ENCODE measurements at places on chromosomes 6 and 20.

DNA sequence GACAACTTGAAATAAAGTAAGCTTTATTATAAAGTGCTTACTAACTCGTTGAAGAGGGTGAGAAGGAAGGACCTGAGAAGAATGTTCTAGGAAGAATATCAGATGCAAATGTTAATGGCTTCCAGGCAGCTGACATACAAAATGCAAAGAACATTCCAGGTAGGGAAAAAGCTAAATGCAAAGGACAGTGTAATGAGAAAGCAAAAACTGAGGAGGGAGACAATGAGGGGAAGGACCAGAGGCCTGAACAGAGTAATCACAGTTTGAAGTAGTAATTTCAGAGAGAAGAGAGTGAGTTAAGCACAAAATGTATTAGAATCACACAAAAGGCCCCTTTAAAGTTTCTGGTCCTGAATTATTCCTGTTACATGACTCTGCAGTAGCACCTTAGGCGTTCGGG, 81.3 kb downstream of the HMGCLL1 start:
- DNase-seq: no peak

DNA sequence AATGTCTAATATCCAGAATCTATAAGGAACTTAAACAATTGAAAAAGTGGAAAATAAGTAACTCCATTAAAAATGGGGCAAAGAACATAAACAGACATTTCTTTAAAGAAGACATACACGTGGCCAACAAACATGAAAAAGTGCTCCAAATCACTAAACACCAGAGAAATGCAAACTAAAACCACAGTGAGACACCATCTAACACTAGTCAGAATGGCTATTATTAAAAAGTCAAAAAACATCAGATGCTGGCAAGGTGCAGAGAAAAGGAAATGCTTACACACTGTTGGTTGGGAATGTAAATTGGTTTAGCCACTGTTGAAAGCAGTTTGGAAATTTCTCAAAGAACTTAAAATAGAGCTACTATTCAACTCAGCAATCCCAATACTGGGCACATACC, 169.2 kb upstream of the MANEA start:
- no peak for DNase-seq

DNA sequence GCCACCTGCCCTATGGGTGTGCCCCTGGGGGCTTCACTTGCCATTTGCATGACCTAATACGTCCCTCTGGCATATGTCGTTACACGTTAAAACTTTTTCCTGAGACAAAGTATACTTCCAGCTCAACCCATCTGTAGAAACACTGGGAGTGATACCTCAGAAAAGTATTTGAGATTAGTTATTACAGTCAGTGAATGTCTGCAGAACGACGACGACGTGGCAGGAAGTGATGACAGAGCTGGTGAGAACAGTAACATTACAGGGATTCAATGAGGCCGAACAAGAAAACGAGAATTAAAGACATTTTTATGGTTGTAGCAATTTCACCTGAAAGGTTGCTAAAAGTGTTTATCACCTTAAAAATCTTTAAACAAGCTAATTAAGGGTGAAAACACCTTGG, 40.2 kb downstream of the SASH1 start:
- no peak for DNase-seq

- no peak for DNase-seq
These were observed 58.7 kb upstream of the CD93 start for GRCh38 chr20:23144856-23145255.

DNA sequence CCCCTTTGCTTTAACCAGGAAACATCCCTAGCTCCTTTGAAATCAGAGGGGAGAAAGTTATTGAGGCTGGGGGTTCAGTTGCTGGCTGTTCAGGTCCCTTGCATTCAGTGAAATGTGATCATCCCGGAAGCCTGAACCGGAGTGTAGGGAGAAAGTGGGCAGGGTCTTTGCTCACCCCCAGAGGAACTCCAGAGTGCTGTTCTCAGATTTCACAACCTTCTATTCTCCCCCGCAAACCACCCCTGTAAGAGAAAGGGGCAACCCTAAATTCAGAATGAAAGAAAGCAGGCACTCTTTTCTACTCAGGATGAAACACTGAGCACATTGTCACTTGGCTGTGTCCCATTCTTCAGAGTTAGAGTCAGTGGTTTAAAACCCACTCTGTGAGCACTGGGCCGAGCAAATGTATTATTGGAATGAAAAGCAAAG, 139.8 kb downstream of the KHDC1L start:
- no peak for DNase-seq

GRCh38 chr6:31639449-31639861, 13.0 kb downstream of the BAG6 start:
- no peak for DNase-seq

All from stimulated activated CD8-positive, alpha-beta memory T cell treated with anti-CD3 and anti-CD28 coated beads, Interleukin-4, amount 100 ng/mL, for 1 hour (primary cell).